ENCODE measurements at places on chromosomes 13 and 19.
A peak's percentile ranks its signal among the peaks of the same experiment; 100 is the strongest.

- no peak for DNase-seq
These were observed 124.4 kb upstream of the SPATA13 start for GRCh38 chr13:24036115-24036514.

GRCh38 chr13:106011600-106011999 lies 523.9 kb downstream of the EFNB2 start:
- no peak for DNase-seq

DNA sequence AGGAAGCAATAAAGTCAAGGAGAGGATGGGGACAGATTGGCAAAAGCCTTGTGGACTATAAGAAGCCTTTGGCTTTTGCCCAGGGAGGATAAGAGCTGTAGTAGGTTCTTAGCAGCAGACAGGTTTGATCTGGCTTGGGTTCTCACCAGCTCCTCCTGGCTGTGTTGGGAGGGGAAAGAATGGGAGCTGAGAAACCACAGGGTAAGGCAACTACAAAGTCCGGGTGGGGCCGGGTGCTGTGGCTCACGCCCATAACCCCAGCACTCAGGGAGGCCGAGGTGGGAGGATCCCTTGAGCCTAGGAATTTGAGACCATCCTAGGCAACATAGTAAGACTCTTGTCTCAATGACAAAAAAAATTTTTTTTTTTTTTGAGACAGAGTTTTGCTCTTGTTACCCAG lies 20.6 kb downstream of the NECTIN2 start:
- DNase-seq = no peak

DNA sequence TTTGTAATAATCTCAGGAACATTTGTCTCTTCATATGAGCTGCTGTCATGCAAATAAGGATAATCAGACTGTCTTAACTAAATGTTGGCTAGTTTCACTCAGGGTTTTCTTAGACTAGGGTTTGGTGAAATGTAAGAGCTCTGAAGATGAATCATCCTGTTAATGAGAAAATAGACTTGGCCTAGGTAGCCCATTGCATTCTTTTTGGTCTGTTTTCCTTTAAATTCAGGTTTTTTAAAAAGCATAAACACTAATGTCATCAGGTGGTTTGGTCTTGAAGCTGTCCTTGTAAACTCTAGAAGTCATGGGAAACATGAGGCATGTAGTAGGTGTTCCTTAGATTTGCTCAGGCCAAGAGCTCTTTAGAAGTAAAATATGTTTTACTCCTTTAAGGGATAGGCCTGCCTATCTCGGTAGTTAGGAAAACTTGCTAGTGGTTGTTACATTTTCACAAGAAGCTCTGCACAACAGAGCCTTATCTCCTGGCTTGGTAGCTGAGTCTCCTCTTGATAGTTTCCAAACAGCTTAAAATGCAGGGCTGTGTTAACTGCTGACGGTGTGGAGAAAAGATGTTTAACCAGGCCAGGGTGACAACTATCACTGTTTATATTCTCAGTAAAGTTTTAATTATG lies 62.0 kb upstream of the C1QTNF9B start:
- DNase-seq = no peak

GRCh38 chr19:3771000-3771905 lies 775 bp downstream of the RAX2 start:
- no peak for DNase-seq

DNA sequence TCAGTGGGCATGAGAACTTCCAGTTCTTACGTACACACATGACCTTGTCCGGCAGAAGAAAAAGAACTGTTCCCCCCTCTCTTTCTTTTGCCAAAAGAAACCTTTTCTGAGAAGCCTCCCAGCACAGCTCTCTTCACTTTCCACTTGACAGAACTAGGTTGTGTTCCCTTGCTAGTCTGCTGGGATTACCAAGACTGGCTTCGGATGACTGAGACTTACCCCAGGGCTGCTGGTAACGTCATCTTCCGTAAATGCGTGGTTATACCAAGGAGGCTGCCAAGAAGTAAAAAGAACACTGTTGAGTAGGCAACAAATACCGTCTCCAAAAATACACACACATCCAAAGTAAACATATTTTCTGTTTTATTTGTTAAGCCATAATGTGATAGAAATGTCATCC lies 908.2 kb downstream of the EFNB2 start:
- DNase-seq = no peak

DNA sequence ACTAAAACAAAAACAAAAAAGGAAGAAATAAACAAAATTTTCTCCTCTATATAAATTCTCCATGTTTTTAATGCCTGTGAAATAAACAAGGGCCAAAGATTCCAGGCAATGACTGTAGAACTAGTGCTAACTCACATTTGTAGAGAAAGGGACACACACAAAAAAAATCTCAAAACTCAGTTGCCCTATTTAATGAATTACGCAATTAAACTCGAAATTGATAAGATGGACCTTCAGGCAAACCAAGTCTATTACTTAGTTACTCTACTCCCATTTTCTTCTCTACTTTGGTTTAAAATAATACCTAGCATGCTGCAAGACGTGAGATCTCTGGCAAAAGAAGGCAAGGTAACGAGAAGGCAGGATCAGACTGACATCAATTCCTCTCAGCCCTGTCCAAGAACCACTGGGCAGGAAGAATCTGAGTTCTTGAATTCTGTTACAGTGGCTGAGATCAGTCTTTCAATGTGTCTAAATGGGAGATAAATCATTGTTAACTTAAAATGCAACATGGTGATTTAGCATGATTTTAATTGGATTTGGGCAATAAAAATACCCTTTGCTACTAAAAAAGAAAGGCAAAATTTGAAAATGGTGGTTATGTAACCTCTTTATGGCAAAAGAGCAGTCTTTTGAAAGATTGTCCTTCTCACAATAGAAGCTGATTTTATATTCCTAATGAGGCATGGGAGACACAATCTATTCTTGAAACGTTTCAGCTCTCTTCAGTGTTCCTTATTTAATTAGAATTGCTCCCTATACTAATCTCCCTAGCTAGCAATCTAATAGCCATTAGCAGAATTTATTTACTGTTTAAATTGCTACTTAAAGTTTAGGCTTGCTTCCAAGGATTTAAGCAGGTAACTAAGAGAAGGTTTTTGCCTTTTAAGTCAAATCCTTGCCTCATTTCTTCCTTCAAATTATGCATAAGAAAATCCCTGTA lies 25.9 kb downstream of the SPRY2 start:
- no peak for DNase-seq

- DNase-seq = peak; percentile 93
These were observed 7.0 kb upstream of the CBLC start for GRCh38 chr19:44770550-44771257.

DNA sequence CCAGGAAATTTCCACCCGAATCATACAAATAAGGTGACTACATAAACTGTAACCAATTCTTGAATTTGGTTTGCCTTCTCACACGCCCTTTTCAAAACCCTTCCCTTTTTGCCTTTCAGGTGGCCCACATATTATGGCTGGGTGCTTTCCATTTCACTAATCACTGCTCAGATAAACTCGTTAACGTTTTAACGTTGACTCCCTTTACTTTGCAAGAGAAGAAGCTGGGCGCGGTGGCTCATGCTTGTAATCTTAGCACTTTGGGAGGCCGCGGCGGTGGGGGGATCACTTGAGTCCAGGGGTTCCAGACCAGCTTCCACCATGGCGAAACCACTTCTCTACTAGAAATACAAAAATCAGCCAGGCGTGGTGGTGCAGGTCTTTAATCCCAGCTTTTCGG lies 19.8 kb upstream of the ZNF91 start:
- DNase-seq = no peak

DNA sequence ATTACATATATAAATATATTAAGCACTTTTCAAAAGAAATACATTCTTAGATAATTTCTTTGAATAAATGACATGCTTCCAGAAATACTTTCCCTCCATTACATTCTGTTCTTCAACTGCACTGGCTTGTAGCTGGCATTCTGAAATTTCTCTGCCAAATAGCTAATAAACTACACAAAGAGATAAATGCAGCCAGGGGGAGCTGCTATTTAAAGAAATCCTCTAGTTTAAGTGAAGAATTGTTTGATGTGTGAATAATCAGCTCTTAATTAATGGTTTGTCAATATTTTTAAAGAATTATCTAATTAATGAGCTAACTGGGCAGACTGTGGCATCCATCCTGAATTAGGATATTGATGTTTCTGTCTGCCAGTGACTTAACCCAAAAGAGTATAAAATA lies 30.7 kb downstream of the SLC7A1 start:
- no peak for DNase-seq

DNA sequence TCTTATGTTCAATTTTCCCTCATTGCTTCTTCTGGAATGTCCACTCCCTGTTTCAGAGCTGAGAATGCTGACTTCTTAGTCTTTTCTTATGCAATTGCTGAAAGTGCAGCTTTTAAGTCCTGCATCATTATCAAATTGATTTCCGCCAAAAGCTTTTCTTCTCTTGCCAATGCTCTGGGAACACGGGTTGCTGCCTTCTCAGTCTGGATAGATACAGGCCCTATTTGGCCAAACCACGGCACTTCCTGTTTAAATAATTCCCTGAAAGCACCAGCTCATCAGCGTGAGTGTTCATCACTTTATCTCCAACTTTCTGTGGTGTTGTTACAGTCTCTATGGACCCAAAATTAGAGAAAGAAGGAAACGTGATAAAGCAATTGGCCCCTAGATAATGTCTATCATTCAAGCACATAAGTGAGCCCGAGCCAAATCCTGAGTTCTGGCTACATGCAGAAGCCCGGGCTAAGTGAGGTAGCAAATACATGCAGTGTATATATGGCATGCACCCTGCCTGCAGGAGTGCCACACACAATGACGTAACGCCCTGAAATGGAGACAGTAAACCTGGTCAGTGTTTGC lies 85.7 kb downstream of the CYSLTR2 start:
- no peak for DNase-seq

- no peak for DNase-seq
These were observed 115.5 kb downstream of the LACC1 start for GRCh38 chr13:43994999-43995859.

GRCh38 chr19:58356766-58357480 lies 3.6 kb upstream of the A1BG start:
- no peak for DNase-seq

DNA sequence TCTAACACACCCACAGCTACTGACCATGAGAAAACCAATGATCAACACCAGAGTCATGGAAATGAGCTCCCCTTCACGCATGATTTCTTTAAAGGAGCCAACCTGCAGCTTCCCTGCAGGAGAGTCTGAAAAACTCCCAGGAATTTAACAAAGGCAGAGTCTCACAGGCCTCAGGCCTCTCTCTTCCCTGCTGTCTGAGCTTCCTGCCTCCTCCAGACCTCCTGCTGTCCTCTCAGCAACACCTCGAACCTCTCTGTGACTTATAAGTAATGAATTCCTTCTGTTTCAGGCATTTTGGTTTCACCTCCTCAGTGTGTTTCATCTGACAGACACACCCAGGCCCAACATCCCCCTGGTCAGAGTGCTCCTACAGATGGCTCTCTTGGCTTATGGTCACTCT lies 1044.4 kb downstream of the UQCRFS1 start:
- DNase-seq = no peak

- DNase-seq = no peak
These were observed 241.6 kb upstream of the MAB21L1 start for GRCh38 chr13:35718084-35718483.

GRCh38 chr13:95226476-95226875 lies 74.8 kb downstream of the ABCC4 start:
- no peak for DNase-seq

GRCh38 chr13:77653301-77653700 lies 44.2 kb upstream of the SLAIN1 start:
- DNase-seq = no peak

GRCh38 chr19:3154957-3155736 lies 19.3 kb downstream of the GNA15 start:
- peak; percentile 81 for DNase-seq

GRCh38 chr13:113723410-113724015 lies 35.5 kb upstream of the TMEM255B start:
- DNase-seq = no peak

DNA sequence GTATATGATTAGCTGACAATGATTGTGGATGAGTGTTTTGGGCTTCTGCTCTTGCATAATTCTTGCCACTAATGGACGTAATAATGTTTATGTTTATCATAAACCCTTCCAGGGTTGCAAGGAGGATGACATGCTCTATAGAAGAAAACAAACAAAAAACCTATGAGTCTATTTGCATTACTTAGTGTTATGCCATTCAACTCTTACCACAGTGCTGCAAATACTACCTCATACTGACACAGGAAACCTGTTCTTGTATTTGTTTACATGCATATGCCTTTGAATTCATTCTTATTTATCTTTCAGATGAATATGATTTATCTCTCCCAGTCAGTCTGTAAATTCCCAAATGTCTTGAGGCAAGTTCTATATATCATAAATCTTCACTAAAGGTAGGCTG lies 39.6 kb upstream of the FREM2 start:
- DNase-seq = no peak

GRCh38 chr13:110726726-110727125 lies 13.2 kb downstream of the ING1 start:
- DNase-seq = peak; percentile 29

- DNase-seq = no peak
These were observed 29.0 kb upstream of the SLITRK6 start for GRCh38 chr13:85828094-85828684.

- DNase-seq = no peak
These were observed 105.8 kb downstream of the SOX1 start for GRCh38 chr13:112172641-112173251.

- no peak for DNase-seq
These were observed 293.3 kb downstream of the DLEU7 start for GRCh38 chr13:50550151-50550550.

All from stimulated activated CD4-positive, alpha-beta T cell treated with anti-CD3 and anti-CD28 coated beads, TNF-alpha, amount 100 ng/mL, for 4 hours (primary cell).